ENCODE measurements at places on chromosomes 5 and 9.
A peak's percentile ranks its signal among the peaks of the same experiment; 100 is the strongest.

DNA sequence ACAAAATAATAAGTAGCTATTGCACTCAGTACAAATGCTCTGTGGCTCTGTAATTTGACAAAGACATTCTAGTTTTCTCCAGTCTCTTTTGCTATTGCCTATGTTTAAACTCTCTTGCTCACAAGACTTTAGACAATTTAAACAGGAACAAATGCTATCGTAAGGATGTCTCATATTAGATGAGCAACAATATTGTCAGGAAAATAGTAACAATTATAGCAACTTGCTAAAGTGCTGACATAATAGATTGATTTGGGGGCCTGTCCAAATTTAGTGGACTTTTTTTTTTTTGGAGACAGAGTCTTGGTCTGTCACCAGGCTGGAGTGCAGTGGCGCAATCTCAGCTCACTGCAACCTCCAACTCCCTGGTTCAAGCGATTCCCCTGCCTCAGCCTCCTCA lies 11.8 kb downstream of the KIF2A start:
- no peak for DNase-seq

GRCh38 chr5:67674159-67674655 lies 477.6 kb upstream of the CD180 start:
- no peak for DNase-seq

DNA sequence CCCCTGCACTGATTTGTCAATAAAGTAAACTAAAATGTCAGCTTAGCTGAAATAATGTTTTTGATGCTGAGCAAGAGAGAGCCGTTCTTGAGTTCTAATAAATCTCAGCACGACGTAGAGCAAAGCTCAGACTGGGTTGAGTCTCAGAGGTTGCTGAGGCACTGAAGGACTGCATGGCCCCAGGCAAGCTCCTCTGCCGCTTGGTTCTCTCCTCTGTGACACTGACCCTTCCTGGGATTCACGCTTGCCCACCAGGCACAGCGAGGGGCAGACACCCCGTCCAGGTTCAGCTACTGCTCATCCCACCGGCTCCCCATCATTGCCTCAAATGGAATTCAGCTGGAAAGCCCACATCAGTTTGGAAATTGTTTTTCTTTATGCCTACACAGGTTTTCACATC lies 129.8 kb downstream of the IRX2 start:
- DNase-seq: no peak

DNA sequence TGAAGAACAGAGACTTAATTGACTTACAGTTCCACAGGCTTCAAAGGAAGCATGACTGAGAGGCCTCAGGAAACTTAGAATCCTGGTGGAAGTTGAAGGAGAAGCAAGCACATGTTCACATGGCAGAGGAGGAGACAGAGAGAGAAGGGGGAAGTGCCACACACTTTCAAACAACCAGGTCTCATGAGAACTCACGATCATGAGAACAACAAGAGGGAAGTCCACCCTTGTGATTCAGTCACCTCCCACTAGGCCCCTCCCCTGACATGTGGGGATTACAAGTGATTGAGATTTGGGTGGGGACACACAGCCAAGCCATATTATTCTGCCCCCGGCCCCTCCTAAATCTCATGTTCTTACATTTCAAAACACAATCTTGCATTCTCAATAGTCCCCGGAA lies 19.5 kb downstream of the NR3C1 start:
- no peak for DNase-seq

DNA sequence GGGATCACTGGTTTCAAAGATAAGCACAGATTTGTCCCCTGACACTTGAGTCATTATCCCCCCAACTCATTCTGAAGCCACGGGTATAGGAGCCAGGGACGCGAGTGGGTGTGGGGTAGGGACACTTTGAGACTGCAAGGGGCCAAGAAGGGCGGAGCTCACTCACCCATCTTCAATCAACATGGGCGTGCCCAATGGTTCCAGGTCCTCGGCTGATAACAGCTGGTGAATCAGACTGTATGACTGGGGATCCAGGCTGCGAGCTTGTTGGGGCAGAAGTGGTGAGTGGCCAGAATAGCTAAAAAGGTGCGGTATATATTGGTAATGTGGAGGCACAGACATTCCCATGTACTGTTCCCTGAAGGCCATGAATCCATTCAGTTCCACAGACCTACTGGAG lies 30.7 kb upstream of the NR5A1 start:
- no peak for DNase-seq

GRCh38 chr9:134858051-134858841 lies 22.4 kb upstream of the FCN2 start:
- no peak for DNase-seq

- DNase-seq: no peak
Measured at GRCh38 chr9:134069480-134070399, 1.9 kb upstream of the BRD3 start.

DNA sequence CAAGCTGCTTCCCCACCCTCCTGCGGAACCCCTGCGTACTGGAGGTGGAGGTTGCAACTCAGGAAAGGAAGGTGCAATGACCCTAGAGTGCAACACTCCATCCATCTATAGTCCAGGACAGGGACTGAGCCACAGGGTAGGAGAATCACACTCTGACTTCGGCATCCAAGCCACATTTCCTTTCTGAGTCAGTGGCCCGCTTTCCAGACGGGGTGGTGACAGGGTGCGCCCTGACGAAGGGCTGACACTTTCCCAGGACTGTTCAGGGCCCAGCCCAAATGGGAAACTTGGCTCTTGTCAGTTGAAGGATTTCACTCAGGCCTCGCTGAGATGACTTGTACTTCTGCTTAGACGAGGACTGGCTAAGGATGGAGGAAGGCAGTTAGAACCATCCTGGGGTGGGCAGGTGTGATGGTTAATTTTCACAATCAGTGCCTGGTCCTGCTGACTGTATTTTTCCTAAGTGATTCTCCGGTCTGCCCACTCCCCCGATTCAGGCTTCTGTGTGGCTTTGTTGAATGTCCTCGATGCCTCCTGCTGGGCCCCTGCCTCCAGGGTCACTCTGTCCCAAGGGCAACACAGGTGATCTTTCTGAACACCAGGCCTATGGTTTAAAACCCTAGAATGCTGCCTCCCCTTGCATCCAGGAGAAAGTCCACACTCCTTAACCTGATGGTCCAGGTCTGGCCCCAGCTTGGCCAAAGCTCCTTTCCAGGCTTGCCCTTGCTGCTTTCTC lies 228.1 kb downstream of the FSTL4 start:
- no peak for DNase-seq

DNA sequence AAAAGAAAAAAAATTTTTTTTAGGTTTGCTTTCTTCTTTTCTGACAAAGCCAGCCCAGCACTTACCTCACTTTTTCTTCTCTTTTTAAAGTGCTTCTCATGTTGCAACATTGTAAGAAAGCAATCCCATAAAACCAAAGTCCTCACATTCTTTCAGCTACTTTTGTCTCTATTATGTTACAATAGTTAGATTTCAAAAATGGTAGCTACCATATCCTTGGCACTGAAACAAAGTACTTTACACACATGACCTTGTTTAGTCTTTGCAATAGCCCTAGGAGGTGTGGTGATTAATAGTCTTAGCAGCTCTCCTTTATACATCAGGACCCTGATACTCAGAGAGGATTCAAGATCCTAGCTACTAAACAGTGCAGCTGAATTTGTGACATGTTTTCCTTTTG lies 23.5 kb upstream of the CARTPT start:
- no peak for DNase-seq

- no peak for DNase-seq
Measured at GRCh38 chr9:87286506-87286905, 211.2 kb upstream of the DAPK1 start.

DNA sequence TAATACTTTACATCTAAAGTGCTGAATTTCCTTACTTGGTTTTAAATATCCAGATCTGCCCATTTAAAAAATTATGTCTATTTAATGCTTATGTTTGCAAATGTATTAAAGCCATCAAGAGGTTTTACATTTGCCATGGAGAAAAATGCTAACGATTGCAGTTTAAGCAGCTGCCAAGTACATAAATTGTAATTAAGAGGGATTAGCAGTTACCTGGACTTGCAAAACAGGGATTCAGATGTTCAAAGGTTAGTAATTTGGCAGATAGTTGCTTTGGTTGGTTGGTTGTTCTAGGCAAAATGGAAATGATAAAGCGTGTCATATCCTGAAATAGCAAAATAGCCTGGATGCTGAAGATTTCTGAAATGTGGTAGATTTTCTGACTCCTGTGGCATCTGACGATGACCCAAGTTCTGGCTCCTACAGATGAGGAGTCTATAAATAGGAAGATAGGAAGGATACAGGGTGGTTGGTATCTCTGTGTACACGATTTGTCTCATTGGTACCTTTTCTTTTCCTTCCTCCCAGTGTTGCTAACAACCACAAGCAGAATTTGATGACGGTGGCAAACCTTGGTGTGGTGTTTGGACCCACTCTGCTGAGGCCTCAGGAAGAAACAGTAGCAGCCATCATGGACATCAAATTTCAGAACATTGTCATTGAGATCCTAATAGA lies 282.9 kb downstream of the NR3C1 start:
- DNase-seq: no peak

DNA sequence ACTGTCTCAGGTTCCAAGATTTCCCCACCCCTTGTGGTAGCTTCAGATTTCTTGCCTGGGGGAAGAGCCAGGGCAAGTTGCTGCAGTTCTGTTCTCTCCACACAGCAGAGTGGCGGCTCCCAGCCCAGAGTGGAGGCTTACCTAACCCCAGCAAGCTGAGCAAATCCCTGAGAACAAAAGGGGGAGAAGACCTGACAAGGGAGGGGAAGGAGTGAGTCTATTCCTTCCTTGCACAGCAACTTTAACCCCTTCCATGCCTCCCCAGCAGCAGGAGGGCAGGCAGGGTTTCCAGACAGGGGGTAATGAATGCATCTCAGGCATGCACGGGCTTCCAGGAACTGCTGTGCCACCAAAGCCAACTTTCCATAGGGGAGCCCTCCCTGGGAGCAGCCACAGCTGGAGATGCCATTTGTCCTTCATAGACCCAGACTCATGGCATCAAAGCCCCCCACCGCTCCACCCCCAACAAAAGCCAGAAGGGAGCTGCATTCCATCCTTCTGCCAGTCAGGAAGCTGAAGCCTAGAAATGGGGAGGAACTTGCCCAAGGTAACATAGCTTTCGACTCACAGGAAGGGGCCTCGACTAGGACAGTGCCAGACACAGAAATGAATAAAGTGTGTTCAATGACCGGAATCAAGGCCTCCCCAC lies 28.8 kb upstream of the FAT2 start:
- no peak for DNase-seq

- no peak for DNase-seq
Measured at GRCh38 chr9:104873489-104873850, 54.5 kb downstream of the ABCA1 start.

DNA sequence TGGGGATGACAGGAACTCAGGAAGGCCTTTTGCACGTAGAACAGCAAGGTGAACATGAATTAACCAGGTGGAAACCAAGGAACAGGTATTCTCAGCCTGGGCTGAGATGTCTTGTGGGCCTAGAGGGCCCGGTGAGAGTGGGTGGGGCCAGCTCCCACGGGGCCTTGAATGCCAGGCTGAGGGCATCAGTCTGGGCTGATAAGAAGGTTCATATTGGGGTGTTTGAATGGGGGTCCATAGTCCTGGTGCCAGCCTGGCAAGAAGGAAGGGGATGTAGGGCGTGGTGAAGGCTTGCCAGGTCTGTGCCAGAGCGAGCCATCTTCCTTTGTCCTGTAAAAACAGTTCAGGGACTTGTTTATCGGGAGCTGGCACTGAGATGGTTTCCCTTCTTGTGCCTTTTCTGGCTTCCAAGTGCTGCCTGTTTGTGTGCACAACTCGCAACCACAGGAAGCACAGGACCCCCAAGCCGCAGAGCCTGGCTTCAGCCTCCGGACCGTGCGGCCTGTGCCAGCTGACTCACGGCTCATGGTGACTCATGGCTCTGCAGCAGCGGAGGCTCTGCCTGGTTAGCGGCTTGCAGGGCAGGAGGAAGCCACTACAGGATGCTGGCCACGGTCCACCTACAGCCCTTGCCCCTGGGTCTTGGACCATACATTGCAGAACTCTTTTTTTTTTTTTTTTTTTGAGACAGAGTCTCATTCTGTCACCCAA lies 2.4 kb downstream of the CARD19 start:
- peak; percentile 20 for DNase-seq

GRCh38 chr9:114229295-114229694 lies 74.0 kb downstream of the COL27A1 start:
- no peak for DNase-seq

DNA sequence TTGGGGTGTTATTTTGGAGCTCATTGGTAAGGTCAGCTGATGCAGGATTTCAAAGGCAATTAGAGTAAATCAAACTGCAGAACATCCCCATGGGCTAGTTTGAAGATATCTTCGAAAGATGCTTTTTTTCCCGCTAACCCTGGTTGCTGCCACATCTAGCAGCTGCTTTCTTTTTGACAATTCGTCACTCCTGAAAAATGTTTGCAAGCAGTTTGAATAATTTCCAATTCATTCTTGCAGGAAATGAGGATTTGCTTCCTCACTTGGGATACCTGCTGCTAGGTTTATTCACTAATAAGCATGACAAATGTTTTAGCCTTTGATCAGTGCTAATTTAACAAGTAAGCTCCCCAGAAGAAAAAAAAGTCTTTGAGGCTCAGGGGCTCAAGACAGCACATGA lies 649.6 kb upstream of the RORB start:
- DNase-seq: no peak

DNA sequence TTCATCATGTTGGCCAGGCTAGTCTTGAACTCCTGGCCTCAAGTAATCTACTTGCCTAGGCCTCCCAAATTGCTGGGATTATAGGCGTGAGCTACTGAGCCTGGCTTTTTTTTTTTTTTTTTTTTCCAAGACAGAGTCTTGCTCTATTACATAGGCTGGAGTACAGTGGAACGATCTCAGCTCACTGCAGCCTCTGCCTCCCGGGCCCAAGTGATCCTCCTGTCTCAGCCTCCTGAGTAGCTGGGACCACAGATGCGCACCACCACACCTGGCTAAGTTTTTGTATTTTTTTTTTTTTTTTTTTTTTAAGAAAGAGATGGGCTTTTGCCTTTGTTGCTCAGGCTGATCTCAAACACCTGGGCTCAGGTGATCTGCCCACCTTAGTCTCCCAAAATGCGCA lies 26.2 kb upstream of the GPR21 start:
- no peak for DNase-seq

GRCh38 chr5:174837919-174838902 lies 113.8 kb downstream of the MSX2 start:
- DNase-seq: no peak

DNA sequence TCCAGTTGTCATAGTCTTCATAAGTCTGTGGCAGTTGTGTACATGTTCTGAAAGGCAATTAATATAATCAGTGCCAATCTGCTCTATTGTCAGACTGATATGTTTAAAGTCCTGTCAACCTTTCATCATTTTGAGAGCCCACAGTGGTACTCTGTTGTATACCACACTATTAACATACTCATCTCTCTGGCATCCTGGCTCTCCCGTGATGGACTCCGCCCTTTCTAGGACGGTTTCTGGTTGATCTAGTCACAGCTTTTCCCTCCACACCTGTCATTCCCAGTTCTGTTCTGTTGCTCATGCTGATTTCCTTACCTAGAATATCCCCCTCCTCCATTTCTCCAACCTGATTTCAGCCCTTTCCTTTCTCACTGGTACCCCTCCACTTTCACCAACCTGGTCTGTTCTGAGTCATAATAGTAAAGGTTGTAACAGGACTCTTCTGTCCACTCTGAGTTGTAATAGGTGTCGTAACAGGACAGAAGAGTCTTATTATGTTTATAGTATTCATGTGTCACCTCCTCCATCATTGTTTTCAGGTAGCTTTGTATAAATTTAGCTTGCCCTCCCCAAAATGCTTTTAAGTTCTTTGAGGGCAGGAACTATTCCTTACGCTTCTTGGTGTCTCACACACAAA lies 4.1 kb downstream of the PTCD2 start:
- DNase-seq: no peak
